ENCODE measurements at places on chromosomes 16 and 17.

- DNase-seq = no peak
These were observed 23.6 kb downstream of the CENPV start for GRCh38 chr17:16329519-16330271.

GRCh38 chr16:556474-557173 is 3.6 kb upstream of the PRR35 start:
- no peak for DNase-seq

- peak; percentile 44 for DNase-seq
These were observed at the start of gene ITPRIPL2 for GRCh38 chr16:19113577-19114358. TSS of gene ITPRIPL2 (plus strand) at chr16:19113964. CDS start at chr16:19114462, 498 bp downstream.

- no peak for DNase-seq
These were observed 69.7 kb downstream of the ZFHX3 start for GRCh38 chr16:72978212-72978611.

DNA sequence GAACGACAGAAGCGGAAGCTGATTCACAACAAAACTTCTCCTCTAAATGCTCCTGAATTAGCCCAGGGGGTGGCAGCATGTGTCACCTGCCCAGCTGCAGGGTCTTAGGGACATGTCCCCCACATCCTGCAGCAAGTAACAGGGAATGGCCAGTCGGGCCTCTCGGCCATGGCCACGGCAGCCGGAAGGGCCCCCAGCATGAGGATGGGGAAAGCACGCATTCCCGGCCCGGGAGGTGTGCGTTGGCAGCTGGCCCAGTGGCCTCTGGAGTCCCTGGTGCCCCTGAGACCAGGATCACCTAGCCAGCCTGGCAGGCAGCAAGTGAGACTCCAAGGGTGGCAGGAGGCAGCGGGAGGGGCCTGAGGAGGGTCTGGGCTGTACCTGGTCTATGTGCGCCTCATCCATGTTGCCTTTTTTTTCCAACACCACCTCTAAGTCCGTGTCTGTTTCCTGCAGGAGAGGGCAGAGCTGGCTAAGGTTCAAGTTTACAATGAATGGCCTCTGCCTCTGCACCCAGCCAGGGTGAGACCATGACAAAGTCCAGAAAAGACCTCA is 7.0 kb downstream of the KNOP1 start:
- no peak for DNase-seq

DNA sequence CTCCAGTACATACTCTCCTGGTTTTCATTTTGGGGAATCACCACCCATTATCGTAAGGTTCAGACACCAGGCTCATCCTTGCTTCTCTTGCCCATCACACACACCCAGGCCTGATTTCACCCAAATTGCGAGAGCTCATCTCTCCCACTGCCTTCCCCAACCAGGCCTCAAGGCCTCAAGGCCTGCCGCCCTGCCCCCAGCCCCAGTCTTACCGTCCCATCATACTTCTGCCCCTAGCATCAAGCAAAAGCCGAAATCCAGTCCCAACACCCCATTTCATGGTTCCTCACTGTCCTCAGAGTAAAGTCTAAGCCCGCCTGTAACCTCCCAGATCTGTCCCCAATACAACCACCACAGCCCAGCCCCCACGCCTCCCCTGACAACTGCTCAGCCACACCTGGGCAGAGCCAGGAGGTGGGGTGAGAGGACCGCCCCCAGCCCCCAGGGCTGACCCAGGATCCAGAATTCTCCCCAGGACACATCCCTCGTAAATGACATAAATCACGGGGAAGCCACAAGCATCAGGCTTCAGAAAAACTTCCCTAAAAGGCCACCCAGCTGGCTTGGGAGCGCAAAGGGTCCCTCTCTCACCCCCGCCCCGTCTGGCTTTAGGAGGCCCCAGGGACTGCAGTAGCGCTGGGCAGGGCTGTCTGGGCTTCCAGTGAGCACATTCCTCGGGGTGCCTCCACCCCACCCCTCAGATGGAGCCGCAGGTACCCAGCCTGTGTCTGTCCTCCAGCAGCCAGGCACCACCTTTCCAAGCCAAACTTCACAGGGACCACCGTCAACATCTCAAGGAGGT is 9.6 kb upstream of the P2RX1 start:
- DNase-seq = no peak

DNA sequence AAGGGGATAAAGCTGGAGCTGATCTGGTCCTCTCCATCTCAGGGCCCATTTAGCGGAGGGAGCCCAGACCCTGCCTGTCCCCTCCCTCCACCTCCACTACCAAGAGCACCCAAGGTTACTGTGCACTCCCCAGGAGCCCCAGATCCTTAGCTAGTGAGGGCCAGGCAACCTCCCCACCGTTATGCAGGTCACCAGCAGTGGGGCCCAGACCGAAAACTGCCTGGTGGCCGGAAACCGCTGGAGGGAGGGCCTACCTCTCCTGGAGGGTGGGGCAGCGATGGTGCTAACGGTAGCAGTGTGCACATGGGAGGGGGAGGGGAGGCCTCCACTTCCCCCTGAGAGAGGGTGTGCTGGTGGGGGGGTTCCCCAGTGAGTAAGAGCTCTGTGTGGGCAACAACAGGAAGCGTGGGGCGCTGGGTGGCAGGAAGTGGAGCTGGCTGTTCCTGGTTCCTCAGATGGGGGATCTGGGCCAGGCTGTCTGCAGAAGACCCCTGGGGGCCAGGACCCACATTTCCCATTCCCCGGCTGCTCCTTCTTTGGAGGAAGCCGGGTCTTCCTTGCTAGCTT is 4.4 kb downstream of the FMNL1 start:
- DNase-seq = no peak

Data from NCI-H1930 (cell line).